ENCODE measurements at places on chromosomes 1 and 21.

- DNase-seq: no peak
These were observed 116.4 kb upstream of the KCNJ15 start for GRCh38 chr21:38140207-38140903.

GRCh38 chr1:11707621-11708276 lies 16.2 kb downstream of the DRAXIN start:
- DNase-seq: peak; percentile 57

- DNase-seq: no peak
These were observed at the start of gene B3GALT2 for GRCh38 chr1:193185901-193186731. Gene B3GALT2 (minus strand): TSS chr1:193186613. CDS start chr1:193181562, 5,051 bp downstream.

GRCh38 chr1:201051399-201051798 lies 27.9 kb upstream of the KIF21B start:
- no peak for DNase-seq

GRCh38 chr1:206002871-206003801 lies at the start of gene RAB7B:
Gene RAB7B (minus strand): TSS chr1:206003395. CDS start chr1:205994135, 9,260 bp downstream.
- peak; percentile 41 for DNase-seq

DNA sequence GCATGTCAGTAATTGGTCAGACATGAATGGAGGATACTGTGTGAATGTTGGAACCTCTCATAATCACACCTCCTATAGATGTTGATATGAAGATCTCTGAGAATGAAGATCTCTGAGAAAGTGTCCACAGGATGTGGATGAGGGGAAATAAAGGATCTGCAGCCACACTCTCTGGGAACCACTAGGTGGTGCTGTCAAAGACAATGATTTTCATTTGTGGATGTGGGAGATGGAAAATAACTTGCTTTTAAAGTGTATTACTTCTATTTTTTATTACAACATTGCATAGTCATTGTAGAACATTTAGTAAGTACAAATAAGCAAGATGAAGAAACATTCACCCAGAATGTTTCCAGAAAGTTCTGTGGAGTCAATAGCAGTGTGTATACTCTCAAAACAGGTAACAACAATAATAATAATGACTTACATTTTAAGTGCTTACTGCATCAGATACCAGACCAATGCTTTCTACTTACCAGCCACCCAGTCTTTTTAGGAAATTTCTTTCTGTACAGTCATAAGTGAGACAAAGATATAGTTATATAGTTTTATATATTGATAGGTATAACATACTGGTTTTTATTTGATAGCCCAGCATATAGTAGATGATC lies 128.2 kb downstream of the ATG4C start:
- no peak for DNase-seq
